ENCODE measurements at places on chromosomes 3 and 15.

DNA sequence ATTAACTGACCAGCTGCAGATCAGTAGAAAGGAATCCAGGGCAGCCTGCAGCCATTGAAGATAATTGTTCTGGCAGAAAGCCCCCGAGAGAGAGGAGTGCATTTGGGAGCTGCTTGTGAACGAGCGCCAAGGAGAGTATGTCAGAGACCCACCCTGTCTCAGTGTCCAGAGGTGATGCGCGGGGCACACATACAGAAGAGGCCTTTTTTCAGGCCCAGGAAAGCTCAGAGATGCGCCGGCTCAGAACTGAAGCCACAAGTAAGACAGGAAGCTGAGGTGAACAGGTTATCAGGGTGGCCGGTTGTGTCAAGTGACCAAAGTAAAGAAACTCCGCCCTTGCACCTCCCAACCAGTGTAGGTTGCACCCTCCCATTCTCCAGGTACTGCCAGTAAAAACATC lies 59.8 kb upstream of the HEG1 start:
- ATAC-seq = no peak

DNA sequence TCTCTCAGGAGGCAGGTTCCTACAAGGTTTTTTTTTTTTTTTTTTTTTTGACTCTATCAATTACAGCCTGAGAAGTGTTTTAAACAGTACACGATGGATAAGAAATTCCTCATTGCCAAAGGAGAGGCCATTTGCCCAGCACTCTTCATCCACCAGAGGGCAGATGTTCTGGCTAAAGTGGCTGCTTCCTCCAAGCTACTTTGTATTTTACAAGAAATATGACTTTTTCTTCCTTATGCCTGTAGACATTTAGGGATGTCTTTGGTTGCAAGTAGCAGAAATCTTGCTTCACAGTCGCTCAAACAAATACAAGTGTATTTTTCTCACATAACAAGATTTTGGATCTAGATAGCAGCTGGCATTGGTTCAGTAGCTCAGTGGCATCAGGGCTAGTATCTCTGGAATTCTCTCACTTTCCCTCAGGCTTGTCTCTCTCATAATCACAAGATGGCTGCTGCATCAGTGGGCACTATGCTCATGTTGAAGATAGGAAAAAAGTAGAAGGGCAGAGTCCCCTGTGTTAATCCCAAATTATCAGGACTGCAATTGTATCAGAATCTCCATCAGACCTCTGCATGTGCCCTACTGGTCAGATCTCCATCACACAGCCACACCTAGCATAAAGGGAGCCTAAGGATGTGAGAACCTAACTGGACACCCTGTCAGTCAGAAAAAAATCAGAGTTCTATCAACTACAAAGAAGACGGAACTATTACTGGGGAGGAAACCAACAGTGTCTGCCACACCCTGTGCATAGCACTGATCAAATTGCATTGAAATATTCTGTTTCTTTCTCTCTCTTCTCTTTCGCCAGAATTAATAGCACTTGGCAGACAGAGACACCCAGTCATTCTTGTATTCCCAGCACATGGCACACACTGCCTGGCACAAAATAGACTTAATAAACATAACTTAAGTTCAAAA lies 138.9 kb upstream of the COL8A1 start:
- no peak for ATAC-seq

- no peak for ATAC-seq
These were observed 7.8 kb downstream of the BLOC1S6 start for GRCh38 chr15:45594835-45595530.

DNA sequence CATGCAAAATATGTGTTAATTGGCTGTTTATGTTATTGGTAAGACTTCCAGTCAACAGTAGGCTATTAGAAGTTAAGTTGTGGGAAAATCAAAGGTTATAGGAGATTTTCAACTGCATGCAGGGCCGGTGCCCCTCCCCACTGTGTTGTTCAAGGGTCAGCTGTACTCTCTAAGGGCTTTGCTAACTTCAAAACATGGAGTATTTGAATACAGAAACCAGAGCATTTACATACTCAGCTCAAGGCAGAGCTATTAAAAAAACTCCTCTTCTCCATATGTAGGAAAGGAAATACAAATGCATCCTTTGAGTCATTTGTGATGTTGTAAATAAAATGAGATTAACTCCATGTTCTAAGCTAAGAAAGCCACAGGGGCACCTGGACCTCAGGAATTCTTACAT lies 16.8 kb downstream of the IL17RB start:
- no peak for ATAC-seq

DNA sequence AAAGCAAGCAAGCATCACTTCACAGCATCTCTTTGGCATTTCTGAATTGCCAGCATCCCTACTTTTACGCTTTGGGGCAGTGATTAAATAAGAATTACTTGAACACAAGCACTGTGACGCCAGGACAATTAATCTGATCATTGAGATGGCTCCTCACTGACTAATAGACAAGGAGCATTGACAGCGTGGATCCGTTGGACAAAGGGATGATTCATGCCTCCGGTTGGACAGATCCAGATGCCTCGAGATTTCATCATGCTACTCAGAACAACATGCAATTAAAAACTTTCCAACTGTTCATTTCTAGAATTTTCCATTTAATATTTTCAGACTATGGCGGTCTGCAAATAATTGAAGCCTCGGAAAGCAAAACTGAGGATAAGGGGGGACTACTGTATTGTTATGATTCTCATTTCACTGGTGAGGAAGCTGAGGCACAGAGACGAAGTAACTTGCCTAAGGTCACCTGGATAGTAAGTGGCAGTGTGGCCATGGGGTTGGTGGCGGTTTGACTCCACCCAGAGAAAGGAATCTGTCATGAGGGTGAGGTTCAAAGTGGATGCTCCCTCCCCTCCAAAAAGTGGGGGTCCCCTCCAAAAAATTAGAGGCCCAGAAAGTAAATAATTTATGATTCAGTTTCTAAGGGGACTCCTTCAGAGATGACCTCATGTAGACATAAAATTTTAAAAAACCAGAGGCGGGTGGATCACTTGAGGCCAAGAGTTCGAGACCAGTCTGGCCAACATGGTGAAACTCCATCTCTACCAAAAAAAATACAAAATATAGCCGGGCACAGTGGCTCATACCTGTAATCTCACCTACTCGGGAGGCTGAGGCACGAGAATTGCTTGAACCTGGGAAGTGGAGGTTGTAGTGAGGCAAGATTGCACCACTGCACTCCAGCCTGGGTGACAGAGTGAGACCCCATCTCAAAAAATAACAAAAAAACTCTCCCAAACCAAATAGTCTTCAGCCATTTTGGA lies 12.3 kb upstream of the PGPEP1L start:
- no peak for ATAC-seq

Data from stimulated activated memory B cell treated with anti-CD40 and anti-IgM and Interleukin-4, amounts not matched to agents 10 μg/mL and 1 μg/mL and 100 μg/mL, for 72 hours (primary cell).